PC-9 (cell line): ENCODE measurements at places on chromosomes 1 and 21. TPM values are rescaled to one million over a fixed set of nuclear protein-coding genes. Genes with fewer than 3 reads are reported as not detected.

ILDR2 gene
- total RNA-seq = not detected in 2 replicates

C2CD4D gene
- 1.4 and 1.5 TPM in 2 replicates for total RNA-seq

KRTAP10-3 gene
- not detected in 2 replicates for total RNA-seq

GCSAML gene
- total RNA-seq = not detected in 2 replicates

DNAJC6 gene
- total RNA-seq = 11.2 and 15.6 TPM in 2 replicates

NTMT2 gene
- not detected in 2 replicates for total RNA-seq

FAM72D gene
- total RNA-seq = 8.3 TPM in 2 replicates

ATP8B2 gene
- total RNA-seq = 0.07 and 1.4 TPM in 2 replicates

ARID1A gene
- 44.8 and 60.5 TPM in 2 replicates for total RNA-seq

SH3GLB1 gene
- 38.3 and 47.6 TPM in 2 replicates for total RNA-seq

GBP1 gene
- 6.0 and 7.3 TPM in 2 replicates for total RNA-seq

PKP1 gene
- 0.94 and 1.1 TPM in 2 replicates for total RNA-seq

FTCD gene
- total RNA-seq = 5.9 and 7.1 TPM in 2 replicates

OR10J1 gene
- not detected in 2 replicates for total RNA-seq

FCAMR gene
- total RNA-seq = not detected in 2 replicates

KRTAP13-2 gene
- total RNA-seq = not detected in 2 replicates

ALPL gene
- total RNA-seq = not detected in 2 replicates

CNST gene
- total RNA-seq = 9.1 and 13.1 TPM in 2 replicates

C4BPA gene
- not detected in 2 replicates for total RNA-seq

PTPRF gene
- total RNA-seq = 359 and 439 TPM in 2 replicates

REN gene
- 0.81 TPM in 1 of 2 replicates, not detected in the other for total RNA-seq

CEPT1 gene
- 29.1 and 33.6 TPM in 2 replicates for total RNA-seq

DNA sequence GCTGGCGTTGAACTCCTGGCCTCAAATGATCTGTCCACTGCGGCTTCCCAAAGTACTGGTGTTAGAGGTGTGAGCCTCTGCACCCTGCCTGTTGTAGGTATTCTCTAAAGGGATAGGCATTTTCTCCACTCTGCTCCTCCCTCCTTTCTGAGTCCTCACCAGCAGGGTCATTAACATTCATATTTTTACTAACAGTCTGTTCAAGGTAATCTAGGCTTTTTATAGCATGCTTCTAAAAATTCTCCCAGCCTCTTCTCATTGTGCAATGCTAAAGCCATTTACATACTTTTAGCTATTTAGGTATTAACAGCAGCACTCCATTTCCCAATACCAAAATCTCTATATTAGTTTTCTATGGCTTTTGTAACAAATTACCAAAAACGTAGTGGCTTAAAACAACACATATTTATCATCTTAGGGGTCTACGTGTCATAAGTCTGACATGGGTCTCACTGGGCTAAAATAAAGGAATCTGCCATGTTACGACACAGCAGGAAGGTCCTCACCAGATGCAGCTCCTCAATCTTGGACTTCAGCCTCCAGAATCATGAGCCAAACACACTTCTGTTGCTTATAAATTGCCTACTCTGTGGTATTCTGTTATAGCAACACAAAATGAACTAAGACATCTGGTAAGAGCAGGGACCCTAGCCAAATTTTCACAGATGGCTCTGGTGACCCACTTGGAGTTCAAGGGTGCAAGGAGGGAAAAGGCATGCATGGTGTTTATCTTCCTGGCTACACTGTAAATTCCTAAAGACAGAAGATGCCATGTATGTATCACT, 2.9 kb upstream of the SLC2A7 start:
- no peak for DNase-seq

GRCh38 chr1:167482184-167482583, 36.1 kb downstream of the CD247 start:
- DNase-seq = no peak

- no peak for DNase-seq
These were observed 10.7 kb downstream of the HMGN2 start for GRCh38 chr1:26482921-26483320.

GRCh38 chr1:32393832-32394140, 455 bp downstream of the BSDC1 start:
- peak; percentile 45 for DNase-seq

DNA sequence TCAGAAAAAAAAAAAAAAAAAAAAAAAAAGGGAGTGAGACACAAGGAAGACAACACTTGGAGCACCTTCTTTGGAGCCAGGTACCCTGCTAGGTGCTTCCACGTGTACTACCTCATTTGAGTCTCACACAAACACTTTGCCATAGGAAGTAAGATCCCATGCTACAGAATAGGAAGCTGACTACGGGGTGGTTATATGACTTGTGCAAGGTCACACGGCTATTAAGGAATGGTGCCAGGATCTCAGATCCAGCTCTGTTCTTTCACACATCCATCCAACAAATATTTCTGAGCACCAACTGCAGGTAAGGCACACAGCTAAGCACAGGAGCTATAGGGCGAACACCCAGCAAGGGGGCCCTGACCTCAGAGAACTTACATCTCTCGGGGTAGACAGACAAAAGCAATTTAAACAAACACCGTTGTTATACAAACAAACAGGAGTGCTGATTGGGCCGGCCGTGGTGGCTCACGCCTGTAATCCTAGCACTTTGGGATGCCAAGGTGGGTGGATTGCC, 22.4 kb downstream of the PTAFR start:
- no peak for DNase-seq

GRCh38 chr21:42263591-42264131, 44.7 kb downstream of the ABCG1 start:
- DNase-seq = no peak

- DNase-seq = no peak
These were observed 474.5 kb upstream of the ADGRL2 start for GRCh38 chr1:81326212-81326611.

DNA sequence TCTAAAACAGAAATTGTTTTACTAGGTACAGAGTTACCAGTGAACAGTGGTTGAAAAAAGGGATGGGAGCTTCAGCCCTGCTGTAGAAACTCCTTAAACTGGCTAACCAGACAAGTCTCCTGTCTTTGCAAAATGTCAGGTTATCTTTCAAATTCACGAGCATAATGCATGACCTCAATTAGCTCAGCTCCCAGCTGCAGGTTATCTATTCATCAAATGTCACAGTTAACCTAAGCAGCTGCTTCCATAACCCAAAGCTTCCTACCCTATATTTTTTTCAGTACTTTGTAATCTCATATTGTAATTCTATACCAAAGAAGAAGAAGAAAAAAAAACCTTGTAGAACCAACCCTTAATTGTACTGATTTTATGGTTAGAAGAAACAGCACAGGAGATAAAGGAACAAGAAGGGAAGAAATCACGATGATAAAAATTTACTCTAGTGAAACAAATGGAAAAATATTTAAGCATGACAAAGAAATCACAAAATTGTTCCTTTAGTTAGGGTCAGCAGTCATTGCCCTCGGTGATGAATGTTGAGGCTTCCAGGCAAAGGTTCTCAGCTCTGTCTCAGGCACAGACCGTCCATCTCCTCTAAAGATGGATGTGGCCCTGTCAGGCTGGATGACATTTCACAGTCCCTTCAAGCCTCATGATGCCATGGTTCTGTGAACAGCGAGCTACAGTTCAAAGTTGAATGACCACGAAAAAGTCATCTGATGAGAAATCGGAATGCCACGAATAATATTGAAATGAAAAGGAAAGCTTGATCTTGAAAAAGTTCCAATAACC, 95.9 kb downstream of the PLD5 start:
- DNase-seq = no peak

- DNase-seq = peak; percentile 83
These were observed 65.7 kb downstream of the NENF start for GRCh38 chr1:212498283-212499040.

GRCh38 chr1:13813398-13814012, 113.5 kb downstream of the PRDM2 start:
- no peak for DNase-seq

GRCh38 chr1:183251959-183252450, 65.9 kb downstream of the LAMC2 start:
- DNase-seq = no peak

GRCh38 chr21:31230937-31231336, 113.1 kb downstream of the TIAM1 start:
- DNase-seq = no peak

- DNase-seq = no peak
These were observed 200.4 kb downstream of the DNM3 start for GRCh38 chr1:172041742-172042141.

- DNase-seq = no peak
These were observed 198.7 kb upstream of the PTBP2 start for GRCh38 chr1:96522927-96523326.

DNA sequence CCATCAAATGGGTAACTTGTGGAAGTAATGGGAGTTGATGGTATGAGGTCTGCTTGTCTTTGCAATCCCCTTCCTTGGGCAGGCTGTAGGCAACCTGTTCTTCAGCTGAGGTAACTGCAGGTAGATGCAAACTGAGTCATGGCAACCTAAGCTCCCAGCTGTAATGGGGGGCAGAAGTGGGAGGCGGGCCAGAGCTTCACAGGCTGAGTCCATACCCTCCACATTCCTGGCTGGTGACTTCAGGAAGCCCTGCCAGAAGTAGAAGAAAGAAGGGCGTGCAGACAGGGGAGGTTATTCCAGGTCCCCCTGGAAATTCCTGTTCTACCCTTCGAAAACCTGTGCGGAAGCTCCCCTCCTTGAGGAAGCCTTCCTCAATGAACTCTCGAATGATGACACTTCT, 44.9 kb downstream of the ARHGEF11 start:
- peak; percentile 45 for DNase-seq

- peak; percentile 68 for DNase-seq
These were observed 35.3 kb downstream of the MTF2 start for GRCh38 chr1:93114391-93114790.

GRCh38 chr1:174809755-174810280, 189.9 kb upstream of the CACYBP start:
- no peak for DNase-seq

- no peak for DNase-seq
These were observed 45.7 kb downstream of the CAPN9 start for GRCh38 chr1:230792691-230793462.

GRCh38 chr1:35692317-35692716, 26.4 kb downstream of the C1orf216 start:
- no peak for DNase-seq

- peak; percentile 8 for DNase-seq
These were observed 80.6 kb downstream of the NAV1 start for GRCh38 chr1:201619513-201619912.

DNA sequence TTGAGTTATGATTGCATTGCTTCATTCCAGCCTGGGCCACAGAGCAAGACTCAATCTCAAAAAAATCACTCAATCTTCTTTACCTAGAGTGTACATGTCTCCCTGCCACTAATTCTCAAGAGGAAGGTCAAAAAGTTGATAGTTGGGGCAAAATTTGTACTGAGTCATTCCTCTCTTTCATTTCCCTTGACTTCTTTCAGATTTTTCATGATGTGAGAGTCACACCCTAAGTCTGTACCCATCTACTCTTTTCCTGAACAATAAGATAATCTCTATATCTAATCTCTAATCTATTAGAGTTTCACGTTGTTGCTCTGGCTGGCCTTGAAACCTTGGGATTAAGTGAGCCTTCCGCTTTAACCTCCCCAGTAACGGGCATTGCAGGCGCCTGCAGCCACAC, 1.1 kb upstream of the BRDT start:
- no peak for DNase-seq

- peak; percentile 43 for DNase-seq
These were observed 17.3 kb downstream of the ZFYVE9 start for GRCh38 chr1:52159033-52159789.

GRCh38 chr1:45765999-45766792, 15.7 kb upstream of the IPP start:
- DNase-seq = no peak

- DNase-seq = no peak
These were observed 40.2 kb upstream of the NLRP3 start for GRCh38 chr1:247375747-247376146.

- peak; percentile 54 for DNase-seq
These were observed 2.6 kb downstream of the CTSE start for GRCh38 chr1:206021008-206021625.

DNA sequence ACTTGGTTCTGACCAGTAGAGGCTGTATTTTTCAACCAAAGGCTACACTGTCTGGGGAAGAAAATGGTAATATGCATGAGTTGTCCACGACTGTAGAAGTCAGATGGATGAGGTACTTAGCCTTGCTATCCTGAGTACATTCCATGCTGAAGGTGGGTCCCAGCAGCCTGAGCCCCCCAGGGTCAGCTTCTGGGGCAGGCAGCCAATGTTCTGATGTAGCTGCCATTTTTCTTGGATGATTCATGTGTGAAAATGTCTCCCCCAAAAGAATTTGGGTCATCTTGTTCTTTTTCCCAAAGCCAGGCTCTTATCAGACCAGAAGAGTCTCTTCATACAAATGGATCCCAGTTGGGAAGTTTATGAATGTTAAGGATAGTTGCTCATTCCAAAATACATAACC, 172.2 kb upstream of the UBE2U start:
- no peak for DNase-seq

- DNase-seq = no peak
These were observed 152.0 kb downstream of the COQ8A start for GRCh38 chr1:227092069-227092468.

DNA sequence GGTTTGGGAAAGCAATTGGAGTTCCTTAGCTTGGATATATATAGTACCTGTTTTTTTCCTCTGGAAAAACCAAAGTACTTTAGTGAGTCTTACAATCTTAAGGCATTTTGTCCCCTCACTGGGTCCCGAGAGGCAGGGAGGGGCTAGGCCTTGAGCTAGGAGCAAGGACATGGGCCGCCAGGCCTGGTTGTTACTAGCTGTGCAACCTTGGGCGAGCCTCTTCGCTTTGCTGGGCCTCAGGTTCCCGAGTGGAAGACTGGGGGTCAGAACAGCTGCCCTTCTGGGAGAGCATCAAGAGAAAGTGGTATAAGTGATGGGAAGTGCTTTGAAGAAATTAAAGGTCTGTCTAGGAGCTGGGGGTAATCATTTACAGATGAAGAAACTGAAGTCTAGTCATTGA, 553.2 kb downstream of the KIF26B start:
- DNase-seq = no peak

DNA sequence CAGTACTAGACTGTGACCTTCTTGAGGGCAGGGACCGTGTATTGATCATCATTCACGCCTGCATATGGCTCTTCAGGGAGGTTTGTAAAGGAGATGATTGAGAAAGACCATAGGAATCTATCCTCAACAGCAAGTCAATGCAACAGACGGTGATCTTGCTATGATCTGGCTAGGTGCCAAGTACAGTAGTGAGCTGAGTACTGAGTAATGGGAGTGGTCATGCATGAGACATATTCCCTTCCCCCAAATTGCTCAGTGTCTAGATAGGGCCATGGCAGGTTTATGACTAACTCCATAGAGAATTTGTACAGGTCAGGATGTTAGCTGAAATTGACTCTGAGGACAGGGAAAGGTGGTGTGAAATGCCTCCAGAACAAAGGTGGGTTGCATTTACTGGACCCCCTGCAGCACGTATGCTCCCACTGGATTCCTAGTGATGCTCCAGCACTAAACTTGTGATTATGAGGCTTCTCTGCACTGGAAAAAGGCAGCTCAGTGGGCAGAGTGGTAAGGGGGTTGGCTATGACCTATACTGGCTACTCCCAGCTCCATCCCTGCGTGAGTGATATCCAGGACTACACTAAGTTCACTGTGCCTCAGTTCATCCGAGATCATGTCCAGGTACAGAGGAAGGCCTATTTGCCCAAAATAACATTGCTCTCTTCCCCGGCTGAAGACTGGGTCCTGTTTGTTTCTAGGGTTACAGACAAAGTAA, 37.2 kb downstream of the KCNJ6 start:
- no peak for DNase-seq

- DNase-seq = no peak
These were observed 356.0 kb downstream of the ST6GALNAC3 start for GRCh38 chr1:76430531-76430930.

- DNase-seq = peak; percentile 60
These were observed 2.6 kb downstream of the EFHD2 start for GRCh38 chr1:15412175-15412800.

- DNase-seq = no peak
These were observed 255.9 kb downstream of the LMO4 start for GRCh38 chr1:87584586-87584985.
